ENCODE measurements at places on chromosomes 5 and 9.
A peak's percentile ranks its signal among the peaks of the same experiment; 100 is the strongest.

DNA sequence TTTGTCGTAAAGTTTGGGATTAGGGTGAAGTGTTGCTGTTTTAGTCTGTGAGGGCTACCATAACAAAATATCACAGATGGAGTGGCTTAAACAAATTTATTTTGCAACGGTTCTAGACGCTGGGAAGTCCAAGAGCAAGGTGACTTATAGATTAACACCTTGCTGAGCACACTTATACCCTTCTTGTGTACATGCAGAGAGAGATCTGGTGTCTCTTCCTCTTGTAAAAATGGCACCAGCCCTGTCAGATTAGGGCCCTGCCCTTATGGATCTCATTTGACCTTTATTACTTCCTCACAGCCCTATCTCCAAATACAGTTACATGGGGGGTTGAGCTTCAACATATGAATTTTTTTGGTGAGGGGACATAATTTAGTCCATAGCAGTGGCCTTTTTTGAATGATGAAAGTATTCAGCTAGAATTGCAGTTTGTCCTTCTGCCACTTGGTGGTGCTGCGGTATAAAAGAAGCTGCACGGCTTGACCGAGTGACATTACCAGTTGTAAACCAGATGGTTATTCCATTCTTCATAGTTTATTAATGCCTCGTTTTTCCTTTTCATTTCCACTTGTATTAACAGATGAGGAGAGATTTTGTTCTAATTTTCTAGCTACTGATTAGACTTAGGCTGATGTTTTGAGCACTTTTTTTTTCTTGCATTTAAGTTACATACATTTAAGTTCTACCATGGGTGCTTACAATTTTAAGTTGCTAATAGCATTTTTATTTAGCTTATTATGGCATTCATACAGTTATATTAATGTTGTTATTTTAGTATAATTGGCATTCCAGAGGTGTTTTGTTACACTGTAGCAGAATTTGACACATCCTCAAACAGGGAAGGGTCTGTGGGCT, 19.4 kb downstream of the DCP2 start:
- DNase-seq = peak; percentile 73

DNA sequence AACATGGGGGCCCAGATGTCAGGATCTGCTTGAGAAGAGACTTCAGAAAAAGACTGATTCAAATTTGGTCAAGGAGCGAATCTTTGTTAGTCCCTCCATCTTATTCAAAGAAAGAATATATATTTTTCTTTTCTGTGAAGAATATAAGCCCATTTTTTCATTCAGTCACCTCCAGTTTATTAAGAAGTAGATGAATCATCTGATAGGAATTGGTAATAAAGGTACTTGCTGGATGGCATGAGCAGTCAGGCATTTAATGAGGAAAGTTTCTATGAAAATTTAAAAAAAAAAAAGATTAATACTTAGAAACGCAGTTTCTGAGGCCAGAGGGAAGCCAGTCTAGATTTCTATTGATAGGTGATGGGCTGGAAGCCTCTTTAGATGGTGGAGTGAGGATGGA, 373.1 kb upstream of the SMC2 start:
- DNase-seq = no peak

DNA sequence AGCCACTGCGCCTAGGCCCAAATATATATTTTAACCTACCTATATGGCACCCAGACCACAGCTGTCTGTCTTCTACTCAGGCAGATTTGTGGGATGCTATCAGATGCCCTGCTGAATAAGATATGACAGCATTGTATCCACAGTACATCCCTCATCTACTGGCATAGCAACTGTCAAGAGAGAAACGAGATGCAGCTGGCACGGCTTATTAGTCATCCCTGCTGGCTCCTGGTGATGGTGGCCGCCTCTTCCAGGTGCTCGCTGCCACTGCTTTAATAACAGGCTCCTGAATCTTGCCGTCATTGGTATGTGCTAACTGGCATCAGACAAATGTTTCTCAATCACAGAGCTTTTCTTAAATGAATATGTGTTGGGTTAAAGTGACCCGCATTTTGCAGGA, 34.0 kb downstream of the B4GALT1 start:
- no peak for DNase-seq

GRCh38 chr9:134408389-134408788, 82.1 kb downstream of the RXRA start:
- no peak for DNase-seq

GRCh38 chr5:88729084-88729828, 153.7 kb downstream of the MEF2C start:
- peak; percentile 43 for DNase-seq

GRCh38 chr5:125465703-125466102, 719.3 kb upstream of the ZNF608 start:
- DNase-seq = no peak

DNA sequence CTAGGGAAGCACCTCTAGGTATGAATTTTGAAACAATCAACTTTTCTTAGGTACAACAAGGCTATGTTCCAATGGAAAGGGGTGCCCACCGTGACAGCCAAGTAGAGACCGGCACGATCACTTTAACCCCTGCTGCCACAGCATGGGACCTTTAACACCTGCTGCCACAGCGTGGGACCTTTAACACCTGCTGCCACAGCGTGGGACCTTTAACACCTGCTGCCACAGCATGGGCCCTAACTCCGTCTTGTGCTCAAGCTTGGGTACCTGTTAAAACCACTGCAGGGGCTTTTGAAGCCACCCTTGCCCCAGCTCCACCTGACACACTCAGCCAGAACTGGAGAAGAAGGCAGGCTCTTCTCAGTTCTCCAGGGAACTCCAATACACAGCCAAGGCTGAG, 18.2 kb upstream of the MXD3 start:
- DNase-seq = no peak

- no peak for DNase-seq
These were observed 75.4 kb upstream of the ANKH start for GRCh38 chr5:14946815-14947620.

- no peak for DNase-seq
These were observed 4.9 kb upstream of the NXNL2 start for GRCh38 chr9:88530051-88530450.

GRCh38 chr5:5467737-5468136, 45.3 kb downstream of the ICE1 start:
- no peak for DNase-seq

GRCh38 chr9:5947912-5948311, 57.2 kb downstream of the MLANA start:
- DNase-seq = no peak

DNA sequence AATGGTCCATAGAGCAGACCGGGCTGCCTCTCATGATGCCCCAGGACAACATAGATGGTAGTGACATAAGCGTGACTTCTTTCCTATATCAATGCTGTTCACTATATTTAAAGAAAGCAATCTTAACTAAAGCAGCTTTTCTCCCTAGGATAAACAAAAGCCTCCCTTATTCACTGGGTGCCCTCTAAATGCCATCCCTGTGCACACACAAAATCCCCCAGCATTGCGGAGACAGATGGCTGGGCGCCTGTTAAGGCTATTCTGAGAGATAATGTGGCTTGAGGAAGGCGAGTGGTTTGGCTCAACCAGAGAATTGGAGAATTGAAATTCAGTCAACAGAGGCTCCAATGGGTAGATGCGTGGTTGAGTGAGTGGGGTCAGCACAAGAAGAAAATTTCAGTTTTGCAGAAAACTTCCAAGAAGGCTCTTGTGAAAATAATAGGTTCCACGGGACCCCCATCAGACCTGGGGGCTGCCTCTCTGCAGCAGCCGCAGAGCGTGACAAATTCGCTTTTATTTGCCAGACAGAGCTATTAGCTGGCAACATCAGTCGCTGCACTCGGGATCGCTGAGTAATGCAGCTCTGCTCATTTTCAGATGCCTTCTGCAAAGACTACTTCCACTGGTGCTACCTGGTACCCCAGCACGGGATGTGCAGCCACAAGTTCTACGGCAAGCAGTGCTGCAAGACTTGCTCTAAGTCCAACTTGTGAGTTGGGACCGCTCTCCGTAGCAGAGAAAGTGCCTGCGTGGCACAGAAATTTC, 103.9 kb upstream of the ICE1 start:
- no peak for DNase-seq

DNA sequence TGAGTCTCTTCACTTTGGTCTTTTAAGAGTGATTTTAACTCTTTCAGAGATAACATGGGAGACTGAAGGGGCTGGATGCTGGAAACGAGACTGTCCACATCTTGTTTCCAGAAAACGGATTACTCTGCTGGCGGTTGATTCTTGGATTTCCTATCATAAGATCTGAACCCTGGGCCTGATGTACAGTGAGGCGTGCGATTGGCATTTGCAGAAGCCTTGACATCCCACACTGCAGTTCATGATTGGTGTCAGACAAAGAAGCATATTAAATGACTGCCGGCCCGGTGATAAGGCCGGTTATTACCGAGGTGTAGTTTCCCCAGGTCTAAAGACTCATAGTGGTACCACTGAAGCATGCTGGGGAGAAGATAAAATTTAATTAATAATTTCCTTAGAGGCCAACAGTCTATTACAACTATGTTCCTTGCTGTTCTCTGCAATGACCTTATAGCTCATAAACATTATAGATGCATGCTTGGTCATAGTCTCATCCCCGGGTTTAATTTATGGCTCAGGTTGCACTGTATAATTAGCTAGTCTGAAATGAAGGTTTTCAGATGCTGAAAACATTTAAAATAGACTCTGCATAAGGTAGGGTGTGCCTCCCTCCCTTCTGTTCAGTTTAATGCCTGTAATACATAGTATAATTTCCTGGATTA, 99.2 kb downstream of the PPP2R2B start:
- DNase-seq = no peak

DNA sequence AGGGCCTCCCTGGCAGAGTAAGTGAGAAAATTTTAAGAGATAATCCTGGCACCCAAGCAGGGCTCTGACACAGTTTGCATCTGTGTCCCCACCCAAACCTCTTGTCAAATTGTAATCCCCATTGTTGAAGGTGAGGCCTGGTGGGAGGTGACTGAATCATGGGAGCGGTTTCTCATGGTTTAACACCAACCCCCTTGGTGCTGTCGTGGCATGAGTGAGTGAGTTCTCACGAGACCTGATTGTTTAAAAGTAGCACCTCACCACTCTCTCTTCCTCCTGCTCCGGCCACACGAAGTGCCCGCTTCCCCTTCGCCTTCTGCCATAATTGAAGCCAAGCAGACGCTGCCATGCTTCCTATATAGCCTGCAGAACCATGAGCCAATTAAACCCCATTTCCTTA, 80.1 kb downstream of the FBXW11 start:
- no peak for DNase-seq

- no peak for DNase-seq
These were observed 52.2 kb upstream of the EDIL3 start for GRCh38 chr5:84436866-84437265.

GRCh38 chr9:21833090-21833801, 30.8 kb downstream of the MTAP start:
- DNase-seq = no peak

DNA sequence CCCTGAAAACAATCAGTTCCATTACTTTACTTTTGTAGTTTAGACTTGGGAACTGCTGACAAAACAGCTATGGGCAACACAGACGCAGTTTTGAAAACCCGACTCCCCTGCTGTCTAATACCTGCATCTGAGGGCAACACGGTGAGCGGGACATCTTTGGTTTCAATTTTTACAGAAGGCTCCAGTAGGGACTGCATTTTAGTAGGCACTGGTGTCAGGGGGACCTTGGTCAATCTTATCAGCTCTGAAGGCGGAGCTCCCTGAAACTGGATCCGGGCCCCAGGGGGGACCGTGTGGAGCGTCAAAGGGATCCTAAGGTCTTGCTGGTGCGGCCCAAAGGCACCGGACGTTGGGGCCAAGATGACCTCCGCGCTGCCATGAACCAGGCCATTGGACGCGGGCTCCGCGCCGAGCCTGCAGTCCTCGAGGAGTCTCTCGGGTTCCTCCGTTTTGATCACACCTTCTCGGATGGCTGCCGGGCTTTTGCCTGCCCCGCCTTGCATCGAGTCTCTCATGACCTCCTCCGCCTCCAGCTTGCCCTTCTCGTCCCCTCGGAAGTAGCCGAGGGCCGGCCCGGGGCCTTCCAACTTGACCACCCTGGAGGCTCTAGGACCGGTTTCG, 1.1 kb downstream of the SOX30 start:
- DNase-seq = no peak

DNA sequence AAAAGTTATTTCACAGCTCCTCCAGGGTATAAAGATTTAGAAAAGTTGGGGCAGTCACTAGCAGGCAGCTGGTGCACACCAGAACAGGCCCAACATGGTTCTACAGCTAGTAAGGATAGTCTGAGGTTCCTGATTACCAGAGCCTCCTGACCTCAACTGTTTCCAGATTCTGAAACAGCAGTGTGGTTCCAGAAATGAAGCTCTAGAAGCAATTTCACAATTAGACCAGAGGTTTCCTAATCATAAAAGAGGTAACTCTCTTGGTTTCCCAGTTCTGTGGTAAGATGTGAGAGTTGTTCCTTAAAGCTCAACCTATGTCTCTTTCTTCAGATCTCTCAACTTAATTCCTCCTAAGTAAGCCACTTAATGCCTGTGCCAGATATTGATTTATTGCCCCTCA, 11.9 kb downstream of the AGTPBP1 start:
- no peak for DNase-seq

DNA sequence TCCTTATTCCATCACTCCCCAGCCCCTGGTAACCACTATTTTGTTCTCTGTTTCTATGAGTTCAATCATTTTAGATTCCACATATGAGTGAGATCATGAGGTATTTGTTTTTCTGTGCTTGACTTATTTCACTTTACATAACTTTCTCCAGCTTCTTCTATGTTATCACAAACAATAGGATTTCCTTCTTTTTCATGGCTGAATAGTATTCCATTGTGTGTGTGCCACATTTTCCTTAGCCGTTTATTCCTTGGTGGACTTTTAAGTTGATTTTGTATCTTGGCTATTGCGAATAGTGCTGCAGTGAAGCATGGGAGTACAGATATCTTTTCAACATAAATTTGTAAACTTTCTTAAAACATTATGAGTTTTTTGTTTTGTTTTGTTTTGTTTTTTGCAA, 15.1 kb downstream of the SYK start:
- no peak for DNase-seq

- DNase-seq = no peak
These were observed 29.5 kb upstream of the PLIN2 start for GRCh38 chr9:19156805-19157204.

GRCh38 chr5:59104400-59105127, 521.7 kb downstream of the RAB3C start:
- no peak for DNase-seq

DNA sequence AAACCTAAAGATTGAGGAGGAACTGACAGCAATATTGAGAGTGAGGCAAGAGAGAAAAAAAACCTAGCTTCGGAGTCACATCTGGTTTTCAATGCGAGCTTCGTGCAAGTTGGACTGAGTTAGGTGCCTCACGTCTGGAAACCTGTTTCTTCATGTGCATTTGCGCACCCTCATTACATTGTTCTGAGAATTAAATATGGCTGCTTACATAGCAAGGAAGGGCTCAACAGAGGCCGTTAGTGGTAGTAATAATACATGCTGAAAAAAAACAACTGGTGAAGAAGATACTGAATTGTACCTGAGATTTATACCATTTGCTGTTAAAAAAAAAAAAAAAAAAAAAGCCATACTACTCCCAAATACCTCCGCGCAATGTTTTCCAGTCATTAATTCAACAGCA, 18.6 kb downstream of the DNAJA1 start:
- DNase-seq = no peak

All from stimulated activated CD4-positive, alpha-beta T cell treated with anti-CD3 and anti-CD28 coated beads, TNF-alpha, amount 100 ng/mL, for 24 hours (primary cell).